ENCODE measurements at places on chromosomes 6 and 20.

DNA sequence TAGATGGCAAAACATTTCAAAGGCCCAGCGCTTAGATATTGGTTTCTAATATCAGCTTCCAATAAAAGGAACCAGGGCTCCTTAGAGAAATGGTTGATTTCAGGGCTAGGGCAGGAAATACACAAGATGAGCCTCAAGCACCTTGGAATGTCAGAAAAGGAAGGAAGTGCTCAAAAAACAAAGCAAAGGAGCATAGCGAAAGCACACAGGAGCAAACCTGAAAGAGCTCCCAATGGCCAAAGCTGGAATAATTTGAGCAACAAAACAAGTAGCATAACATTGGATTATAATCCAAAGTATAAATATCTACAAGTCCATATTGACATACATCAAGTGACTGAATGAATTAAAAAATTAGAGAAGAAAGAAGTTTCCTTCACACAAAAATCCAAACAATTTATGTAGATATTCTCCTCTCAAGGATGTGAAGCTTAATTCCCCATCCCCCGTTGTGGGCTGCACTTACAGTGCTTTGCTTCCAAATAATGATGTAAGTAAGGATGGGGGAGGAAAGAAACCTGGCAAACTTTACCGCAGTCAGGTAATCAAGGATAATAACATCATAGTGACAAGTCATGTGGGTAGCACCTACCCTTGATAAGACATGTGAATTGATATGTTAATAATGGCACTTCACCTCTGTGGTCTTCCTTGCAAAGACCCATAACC, 132.9 kb upstream of the DST start:
- no peak for DNase-seq

GRCh38 chr6:3541006-3541585, 84.2 kb upstream of the SLC22A23 start:
- DNase-seq, result no peak

DNA sequence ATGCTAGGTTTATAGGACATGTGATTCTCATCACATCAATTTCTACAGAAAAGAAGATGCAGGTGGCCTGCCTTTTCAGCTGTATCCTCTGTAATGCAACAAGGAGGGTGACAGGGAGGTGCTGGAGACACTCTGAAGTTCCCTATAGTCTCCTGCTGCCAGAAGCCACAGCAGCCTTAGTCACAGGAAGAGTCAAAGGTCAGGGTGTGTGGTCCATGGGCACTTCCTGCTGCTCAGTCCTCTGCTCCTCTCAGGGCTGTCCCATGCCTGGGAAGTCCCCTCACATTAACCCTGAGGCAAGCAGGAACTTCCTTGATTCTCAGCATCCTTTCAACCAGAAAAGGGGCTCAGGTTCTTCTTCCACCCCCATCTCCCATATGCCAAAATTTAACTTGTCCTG, 144.8 kb upstream of the FOXA2 start:
- no peak for DNase-seq

DNA sequence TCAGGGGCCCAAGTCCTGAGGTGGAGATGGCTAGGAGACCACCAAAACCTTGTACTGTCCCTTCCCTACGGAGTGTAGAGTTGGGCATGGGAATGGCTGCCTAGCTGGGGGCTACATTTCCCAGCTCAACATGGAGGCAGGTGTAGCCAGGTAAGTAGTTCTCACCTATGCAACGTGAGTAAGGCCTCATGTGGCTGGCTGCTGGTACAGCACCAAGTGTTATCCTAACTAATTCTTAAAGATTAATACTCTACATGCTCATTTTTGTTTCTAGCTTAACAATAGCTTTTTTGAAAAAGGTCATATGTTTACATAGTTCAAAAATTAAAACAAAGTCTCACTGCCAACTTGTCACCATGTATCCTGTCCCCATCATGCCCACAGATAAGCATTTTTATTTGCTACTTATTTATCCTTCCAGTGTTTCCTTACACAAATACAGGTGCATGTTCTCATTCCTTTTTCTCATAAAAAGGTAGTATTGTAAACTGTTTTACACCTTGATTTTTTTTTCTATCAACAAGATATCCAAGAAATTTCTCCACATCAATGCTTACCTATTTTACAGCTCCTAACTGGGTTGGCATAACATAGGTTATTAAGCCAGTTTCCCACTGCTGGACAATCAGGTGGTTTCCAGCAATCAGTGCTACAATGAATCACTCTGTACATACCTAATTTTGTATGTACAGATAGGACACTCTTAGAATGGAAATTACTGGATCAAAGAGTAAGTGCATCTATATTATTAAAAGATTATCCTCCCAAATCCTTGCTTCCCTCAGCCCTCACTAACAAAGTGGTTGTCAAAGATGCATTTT, 25.5 kb downstream of the ABHD12 start:
- no peak for DNase-seq

DNA sequence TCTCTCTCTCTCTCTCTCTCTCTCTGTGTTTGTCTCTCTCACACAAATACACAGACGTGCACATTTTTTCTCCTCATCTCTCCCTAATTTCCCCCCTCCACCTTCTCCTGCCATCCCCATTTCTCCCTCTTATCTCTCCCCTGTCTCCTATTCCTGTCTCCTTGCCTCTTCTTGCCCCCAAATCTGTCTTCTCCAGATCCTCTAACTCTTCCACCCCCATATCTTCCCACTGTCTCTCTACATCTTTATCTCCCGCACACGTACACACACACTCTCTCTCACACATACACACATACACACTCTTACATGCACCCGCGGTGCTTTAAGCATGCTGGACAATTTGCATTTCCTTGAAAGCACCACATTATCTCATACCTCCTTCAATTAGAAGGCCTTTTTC, 15.9 kb downstream of the KIZ start:
- DNase-seq, result no peak

- DNase-seq, result no peak
Measured at GRCh38 chr6:69696273-69696672, 100.5 kb downstream of the LMBRD1 start.

- peak; percentile 16 for DNase-seq
Measured at GRCh38 chr6:34912715-34913464, 23.8 kb downstream of the ANKS1A start.

DNA sequence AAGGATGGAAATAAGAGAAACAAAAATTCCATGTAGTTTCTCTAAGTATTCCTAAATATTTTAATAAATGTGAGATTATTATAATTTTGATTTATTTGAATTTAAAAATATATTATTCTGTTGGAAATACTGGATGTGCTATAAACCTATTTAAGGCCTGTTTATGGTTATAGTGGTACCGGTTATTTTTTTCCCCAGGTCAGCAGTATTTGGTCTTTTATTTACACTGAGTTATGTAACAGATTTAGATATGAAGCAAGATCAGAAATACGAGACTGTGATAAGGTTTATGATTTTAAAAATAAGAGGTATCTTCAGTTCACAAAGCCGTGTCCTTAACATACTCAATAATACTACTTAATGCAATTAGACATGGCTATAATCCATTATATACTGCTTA, 634.3 kb upstream of the POU3F2 start:
- DNase-seq, result no peak

- peak; percentile 42 for DNase-seq
Measured at GRCh38 chr6:131807644-131808459, at the start of gene ENPP1. ENPP1 (plus strand) TSS chr6:131808020; CDS start chr6:131808036, 16 bp downstream.

- DNase-seq, result no peak
Measured at GRCh38 chr6:83042467-83043053, 23.1 kb downstream of the UBE3D start.

DNA sequence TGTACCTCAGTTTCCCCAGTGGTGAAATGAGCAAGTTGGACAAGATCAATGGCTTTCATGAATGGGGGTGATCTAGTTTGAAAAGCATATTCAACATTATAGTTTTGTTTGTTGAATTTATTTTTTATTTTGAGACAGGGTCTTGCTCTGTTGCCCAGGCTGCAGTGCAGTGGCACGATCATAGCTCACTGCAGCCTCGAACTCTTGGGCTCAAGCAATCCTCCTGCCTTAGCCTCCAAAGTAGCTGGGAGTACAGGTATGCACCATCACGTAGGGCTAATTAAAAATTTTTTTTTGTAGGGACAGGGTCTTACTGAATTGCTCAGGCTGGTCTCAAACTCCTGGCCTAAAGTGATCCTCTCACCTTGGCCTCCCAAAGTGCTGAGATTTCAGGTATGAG, 63.4 kb downstream of the CNBD2 start:
- no peak for DNase-seq

- DNase-seq, result no peak
Measured at GRCh38 chr6:83047065-83047754, 18.4 kb downstream of the UBE3D start.

GRCh38 chr6:149888093-149888492, 9.8 kb downstream of the RAET1E start:
- DNase-seq, result no peak

- DNase-seq, result no peak
Measured at GRCh38 chr6:32105433-32105832, 3.7 kb downstream of the TNXB start.

DNA sequence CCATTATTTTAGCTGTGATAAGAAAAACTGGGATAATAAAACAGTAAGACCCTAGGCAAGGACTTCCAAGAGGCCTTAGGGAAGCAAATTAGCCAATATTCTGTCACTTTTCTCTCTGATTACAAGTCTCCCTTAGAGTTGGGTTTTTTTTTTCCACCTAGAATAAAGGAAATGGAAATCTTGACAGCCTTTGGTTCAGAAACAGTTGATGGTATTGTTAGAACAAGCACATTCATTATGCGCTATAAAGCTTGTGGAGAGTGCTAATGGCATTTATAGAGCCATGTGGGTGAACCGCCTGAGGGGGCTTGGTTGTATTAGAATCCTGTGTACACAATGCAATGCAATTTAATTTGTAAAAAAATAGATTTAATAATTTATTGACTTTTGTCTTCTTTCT, 88.9 kb upstream of the OGFRL1 start:
- DNase-seq, result no peak

- DNase-seq, result no peak
Measured at GRCh38 chr6:41654151-41654697, 16.0 kb downstream of the MDFI start.

- DNase-seq, result no peak
Measured at GRCh38 chr6:90656325-90656724, 69.5 kb upstream of the MAP3K7 start.

DNA sequence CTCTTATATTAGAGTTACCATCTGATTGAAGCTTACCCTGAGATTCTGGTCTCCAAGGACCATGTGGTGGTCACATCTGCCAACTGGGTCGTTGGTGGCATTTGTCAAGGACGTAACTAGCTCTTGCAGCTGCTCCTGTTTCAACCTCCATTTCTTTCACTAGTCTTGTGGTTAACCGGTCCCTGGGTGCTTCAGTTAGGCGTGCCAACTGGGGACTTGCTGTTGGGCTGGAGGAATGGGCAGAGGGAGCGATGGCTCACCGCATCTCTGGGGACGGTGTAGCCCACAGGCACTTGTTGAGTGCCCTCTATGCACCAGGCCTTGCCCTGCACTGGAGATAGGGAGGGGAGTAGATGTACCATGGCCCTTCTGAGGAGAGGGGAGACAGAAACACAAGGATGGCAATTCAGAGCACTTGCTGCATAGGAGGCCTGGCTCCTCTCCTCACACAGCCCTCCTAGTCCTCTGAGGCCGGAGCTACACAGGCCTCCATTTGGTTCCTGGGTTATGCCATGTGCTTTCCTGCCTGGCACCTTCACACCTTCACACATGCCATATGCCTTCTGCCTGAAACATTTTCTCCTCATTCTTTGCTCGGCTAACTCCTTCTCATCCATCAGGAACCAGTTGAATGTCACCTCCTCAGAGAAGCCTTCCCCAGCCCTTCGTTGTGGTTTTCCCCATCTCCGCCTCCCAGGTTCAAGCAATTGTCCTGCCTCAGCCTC, 20.0 kb upstream of the ASXL1 start:
- no peak for DNase-seq

DNA sequence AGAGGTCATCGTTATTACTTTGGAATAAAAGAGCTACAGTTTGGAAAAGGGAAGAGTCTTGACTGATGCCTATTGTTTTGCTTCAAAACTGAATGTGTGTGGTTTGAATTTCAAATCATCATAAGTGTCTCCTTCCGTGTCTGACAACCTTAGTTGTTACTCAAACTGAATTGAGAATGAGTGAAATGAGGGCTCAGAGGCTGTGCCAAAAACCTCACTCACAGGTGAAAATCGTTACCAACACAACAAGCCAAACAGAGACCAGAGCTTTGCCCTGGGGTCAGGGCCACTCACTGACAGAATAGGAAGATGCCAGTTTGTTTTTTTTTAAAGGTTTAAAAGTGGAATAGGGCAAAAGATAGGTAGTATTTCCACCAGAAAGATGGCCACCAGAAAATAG, 15.2 kb upstream of the SIRT5 start:
- DNase-seq, result no peak

- DNase-seq, result no peak
Measured at GRCh38 chr6:83883240-83883639, 23.8 kb downstream of the CYB5R4 start.

GRCh38 chr20:64237316-64237715, 18.2 kb upstream of the PCMTD2 start:
- no peak for DNase-seq

DNA sequence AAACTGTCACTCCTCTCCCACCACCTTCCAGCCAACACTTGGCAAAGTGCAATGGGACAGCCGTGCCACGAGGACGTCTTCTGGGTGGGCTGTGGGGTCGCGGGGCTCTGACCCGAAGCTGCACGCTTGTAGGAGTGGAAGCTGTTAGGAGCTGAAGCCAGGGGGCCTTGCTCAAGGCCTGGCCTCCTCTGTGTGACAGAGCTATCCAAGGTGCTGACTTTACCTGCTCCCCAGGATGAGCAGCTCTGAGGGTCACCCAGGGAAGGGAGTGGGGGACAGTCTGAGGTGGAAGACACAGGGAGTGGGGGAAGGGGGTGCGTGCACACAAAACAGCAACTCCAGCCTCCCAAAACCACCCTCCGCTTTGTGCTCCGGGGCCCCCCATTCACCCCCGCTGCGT, 17.5 kb upstream of the CHRNA4 start:
- no peak for DNase-seq

DNA sequence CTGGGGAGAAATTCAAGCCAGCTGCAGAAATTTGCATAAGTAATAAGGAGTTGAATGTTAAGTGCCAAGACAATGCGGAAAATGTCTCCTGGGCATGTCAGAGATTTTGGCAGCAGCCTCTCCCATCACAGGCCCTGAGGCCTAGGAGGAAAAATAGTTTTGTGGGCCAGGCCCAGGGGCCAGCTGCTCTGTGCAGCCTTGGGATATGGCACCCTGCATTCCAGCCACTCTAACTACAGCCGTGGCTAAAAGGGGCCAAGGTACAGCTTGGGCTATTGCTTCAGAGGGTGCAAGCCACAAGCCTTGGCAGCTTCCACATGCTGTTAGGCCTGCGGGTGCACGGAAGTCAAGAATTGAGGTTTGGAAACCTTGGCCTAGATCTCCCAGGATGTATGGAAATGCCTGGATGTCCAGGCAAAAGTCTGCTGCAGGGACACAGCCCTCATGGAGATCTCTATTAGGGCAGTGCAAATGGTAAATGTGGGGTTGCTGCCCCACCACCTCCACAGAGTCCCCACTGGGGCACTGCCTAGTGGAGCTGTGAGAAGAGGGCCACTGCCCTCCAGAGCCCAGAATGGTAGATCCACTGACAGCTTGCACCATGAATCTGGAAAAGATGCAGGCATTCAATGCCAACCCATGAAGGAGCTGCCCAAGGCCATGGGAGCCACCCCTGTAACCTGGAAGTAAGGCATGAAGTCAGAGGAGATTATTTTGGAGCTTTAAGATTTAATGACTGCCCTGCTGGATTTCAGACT, 126.5 kb downstream of the DTNBP1 start:
- DNase-seq, result no peak

GRCh38 chr6:53734473-53735299, 60.1 kb upstream of the LRRC1 start:
- DNase-seq, result peak; percentile 16

- peak; percentile 61 for DNase-seq
Measured at GRCh38 chr20:33791959-33792597, 19.1 kb upstream of the CHMP4B start.

Measured in activated naive CD4-positive, alpha-beta T cell treated with Interleukin-2 at 50 U/mL for 16 hours (primary cell).